Midbrain (tissue), 1 donor: ENCODE measurements at places on chromosomes 12 and 14.

DNA sequence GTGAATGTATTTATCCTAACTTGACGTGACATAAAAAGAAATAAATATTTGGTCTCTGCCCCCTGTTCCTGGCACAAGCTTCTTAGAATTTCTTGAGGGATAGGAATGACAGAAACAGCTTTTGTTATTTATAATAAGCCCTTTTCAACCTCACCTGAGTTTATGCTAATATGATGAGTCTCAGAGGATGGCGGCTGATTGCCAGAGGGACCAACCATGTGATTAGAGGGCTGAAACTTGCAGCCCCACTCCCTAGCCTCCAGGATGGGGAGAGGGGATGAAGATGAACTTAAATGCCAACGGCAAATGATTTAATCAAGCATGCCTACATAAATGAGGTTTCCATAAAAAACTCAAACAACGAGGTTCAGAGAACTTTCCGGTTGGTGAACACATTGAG, 42.9 kb downstream of the DNAI7 start:
- no peak for DNase-seq

- DNase-seq = no peak
These were observed at the start of gene PRICKLE1 for GRCh38 chr12:42589465-42590329. TSS of gene PRICKLE1 (minus strand) at chr12:42589746. CDS start at chr12:42472516, 117,230 bp downstream.

DNA sequence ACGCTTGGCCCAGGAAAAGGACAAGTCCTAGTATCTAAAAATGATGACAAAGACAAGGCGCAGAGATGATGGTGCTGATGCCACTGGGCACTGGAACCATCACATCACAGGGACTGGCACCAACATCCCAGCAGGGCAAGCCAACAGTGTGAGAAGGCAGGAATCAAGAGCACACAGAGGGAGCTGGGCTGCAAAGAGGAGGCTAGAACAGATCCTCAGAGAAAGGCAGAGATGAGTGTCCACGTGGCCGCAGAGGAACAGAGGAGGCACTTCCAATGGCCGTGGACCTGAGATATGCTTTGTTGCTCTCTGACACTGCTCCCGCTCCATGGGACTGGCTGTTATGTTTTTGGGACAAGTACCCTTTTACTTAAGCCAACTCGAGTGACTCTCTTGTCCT, 17.9 kb downstream of the FOXN3 start:
- no peak for DNase-seq

DNA sequence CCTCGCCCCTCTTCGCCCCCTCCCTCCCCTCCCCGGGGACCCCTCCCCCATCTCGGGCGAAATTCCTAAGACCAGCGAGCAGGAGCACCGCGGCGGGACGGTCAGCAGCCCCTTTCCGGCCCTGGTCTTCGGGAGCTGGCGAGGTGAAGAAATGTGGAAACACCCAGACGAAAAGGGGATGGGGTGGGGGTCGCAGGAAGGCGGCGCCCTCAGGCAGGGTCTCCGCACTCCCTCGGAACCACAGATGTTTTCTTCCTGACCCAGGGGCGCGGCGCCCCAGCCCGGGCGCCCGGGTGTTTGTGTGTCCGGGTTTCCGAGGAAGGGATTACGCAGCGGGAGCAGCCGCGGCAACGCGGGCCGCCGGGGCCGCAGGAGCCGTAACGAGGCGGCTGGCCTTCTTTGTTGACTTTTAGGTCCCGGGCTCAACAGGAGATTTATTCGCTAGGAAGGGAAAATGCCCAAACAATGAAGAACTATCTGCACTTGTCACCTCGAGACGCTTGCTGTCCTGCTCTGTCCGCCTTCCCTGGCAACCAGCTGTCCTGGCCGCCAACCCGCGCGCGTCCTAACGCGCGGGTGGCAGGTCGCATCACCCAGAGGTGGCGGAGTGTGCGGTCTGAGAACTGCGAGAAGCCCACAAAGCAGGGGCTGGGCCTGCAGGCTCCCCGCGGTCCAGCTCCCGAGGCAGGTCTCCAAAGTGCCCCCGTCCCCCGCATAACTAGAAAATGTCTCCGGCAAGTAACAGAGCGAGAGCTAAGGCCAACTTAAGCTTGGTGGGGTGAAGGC, 7.0 kb downstream of the FOXA1 start:
- DNase-seq = no peak

DNA sequence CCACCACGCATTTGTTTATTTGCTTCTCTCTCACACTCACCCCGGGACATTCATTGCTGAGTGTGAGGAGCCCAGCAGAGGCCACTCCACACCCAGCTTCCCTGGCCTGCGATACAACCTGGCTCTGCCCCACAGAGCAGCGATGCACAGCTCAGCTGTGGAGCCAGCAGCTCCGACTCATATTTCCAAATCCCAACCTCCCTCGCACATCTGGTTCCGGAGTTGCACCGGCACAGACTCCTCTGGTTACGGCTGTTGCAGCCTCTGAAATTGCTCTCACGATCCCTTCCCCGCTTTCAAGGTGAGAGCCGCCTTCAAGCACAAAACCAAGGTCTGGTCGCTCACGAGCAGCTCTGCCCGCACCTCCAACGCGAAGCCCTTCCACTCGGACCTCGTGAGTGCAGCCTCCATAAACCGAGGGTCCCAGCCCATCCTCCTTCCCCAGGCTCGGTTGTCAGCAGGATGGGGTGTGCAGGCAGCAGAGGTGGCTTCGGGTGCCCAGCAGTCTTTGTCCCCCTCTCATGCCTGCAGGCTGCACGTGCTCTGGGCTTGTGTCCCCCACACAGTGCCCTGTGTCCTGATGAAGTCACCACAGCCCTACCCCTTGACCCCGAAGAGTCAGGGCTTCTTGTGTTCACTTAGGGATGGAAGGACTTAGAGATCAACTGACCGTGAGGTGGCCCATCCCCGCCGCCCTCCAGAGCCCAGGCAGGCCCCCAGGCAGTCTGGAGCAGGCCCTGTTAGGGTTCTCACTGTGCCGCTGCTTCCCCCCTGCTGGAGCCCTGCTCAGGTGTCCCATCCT, 184.3 kb downstream of the ADGRD1 start:
- no peak for DNase-seq

DNA sequence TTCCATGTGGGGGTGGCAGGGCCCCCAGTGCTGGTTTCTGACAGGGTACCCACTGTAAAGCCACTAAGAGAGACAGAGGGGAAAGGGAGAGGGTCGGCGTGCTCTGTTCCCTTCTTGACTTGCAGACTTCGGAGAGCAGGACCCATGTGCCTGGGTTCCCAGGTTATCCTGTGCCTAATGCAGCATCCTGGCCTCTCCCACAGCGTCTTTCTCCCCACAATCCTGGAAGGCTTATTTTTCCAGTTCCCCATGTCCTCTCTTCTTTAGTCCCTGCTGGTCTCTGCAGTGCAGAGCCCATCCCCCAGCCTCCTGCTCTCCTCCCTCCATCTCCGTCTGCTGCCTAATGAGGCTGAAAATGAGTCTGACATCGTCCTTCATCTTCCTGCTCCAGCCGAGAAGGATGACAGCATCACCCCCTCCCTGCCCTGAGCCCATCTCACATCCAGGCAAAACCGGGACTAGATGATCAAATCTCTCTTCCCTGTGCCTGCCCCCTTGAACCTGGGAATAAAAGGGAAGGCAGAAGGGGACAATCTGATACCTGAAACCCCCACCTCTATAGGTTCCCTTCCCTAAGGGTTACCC, 15.1 kb downstream of the CALCOCO1 start:
- no peak for DNase-seq

GRCh38 chr12:29320295-29321085, 60.5 kb downstream of the ERGIC2 start:
- DNase-seq = no peak

GRCh38 chr14:89162586-89162985, 254.4 kb downstream of the FOXN3 start:
- DNase-seq = no peak

DNA sequence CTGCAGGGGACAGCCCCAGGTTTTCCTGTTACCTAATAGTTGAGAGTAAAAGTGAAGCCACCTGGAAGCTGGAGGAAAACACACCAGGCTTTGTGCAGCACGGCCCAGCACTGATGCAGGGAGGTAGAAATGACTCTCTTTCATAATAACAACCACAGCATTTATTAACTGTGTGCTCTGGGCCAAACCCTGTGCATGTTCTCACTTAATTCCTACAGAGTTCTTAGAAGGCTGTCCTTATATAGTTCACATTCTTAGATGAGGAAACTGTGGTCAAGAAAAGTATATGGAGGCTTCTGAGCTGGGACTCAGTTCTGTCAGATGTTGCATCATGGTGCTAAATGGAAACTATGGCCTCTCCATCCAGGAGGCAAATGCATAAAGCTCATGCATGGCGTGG, 100.0 kb downstream of the PAPOLA start:
- no peak for DNase-seq

GRCh38 chr14:45133683-45134050, 614 bp downstream of the FKBP3 start:
- no peak for DNase-seq

DNA sequence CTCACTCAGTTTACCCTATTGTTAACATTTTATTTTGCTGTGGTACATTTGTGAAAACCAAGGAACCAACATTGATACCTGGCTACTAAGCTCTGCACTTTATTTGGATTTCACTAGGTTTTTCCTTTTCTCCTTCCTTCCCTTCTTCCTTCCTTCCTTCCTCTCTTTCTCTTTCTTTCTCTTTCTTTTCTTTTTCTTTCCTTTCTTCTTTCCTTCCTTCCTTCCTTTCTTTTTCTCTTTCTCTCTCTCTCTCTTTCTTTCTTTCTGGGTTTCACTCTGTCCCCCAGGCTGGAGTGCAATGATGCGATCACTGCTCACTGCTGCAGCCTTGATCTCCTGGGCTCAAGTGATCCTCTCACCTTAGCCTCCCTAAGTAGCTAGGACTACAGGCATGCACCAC, 29.1 kb upstream of the TMEM263 start:
- DNase-seq = no peak

DNA sequence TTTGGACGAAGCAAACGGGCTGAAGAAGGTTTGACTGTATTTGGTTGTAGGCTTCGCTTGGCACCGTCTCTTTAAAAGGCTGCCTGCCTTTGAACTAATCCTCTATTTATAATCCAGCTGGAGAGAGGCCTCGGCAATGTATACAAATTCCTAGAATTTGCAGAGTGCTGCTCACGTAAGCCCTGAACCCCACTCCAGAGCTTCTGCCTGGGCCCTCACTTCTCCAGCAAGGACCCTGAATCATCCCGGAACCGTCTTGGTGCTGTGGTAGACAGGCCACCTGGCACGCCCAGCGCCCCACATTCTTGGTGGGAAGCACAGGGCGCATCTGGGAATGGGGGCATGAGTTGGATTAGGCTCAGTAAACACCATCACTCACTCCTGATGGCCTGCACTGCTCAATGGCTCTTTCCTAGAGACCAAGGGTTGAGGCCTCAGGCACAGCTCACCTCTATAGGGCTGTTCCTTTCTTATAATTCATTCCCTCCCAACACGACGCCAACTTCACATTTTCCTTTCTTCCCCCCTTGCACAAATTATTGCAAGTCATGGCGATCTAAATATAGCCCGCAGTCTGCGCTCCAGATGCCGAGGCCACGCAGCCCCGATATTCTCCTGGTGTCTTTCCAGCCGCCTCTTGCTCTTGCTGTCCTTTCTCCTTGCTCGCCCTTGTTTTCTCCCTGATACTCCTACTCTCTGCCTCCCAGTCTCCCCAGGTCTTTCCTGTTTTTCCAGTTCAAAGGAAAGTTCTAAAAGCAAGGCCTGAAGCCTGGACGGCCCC, 141.0 kb downstream of the ZFP36L1 start:
- no peak for DNase-seq

GRCh38 chr12:76766161-76766560, 2.2 kb downstream of the ZDHHC17 start:
- no peak for DNase-seq

DNA sequence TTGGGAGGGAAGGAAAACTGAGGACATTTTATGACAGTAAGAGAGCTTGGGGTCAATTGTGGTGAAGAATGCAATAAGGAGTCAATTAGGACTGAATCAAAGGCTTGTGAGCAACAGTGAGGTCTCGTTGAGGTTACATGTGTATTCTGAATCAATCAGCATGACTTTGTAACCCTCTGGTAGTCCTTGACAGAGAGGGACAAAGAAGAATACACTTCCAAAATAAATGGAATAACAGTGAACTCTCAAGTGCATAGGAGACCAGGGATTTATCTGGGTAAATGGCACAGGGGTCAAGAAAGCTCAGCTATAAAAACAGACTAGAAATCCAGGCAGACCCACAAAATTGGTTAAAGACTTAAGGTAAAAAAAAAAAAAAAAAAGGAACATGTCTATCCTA, 85.1 kb upstream of the NAV3 start:
- DNase-seq = no peak

GRCh38 chr14:101207041-101207440, 303.5 kb upstream of the RTL1 start:
- DNase-seq = no peak

DNA sequence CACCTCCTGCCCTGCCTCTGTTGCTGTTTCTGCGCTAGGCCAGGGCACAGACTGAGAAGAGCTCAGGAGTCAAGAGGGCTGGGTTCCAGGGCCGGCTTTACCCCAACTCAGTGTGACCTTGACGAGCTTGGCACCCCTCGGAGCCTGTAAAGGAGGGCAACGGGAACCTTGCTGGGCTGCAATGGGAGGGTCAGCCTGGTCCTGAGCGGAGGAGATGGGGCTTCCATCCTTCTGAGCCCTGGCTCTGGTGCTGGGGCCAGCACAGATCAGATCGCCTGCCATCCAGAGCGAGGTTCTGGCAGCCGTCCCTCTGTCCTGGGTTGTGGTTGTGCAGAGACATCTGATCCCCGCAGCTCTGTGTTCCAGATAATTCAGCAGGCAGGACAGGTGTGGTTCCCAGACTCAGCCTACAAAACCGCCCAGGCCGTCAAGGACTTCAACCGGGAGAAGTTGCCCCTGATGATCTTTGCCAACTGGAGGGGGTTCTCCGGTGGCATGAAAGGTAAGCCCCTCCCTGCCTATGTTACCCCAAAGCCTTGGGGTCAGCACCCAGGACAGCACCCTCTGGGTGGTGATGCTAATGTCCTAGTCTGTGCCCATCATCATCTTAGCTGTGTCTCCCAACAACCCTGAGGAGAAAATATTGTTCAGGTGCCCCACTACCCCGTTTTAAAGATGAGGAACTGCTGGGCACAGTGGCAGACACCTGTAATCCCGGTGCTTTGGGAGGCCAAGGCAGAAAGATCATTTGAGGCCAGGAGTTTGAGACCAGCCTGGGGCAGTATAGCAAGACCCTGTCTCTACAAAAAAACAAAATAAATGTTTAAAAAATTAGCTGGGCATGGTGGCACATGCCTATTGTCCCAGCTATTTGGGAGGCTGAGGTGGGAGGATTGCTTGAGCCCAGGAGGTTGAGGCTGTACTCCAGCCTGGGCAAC, 50.2 kb downstream of the FOXN4 start:
- DNase-seq = no peak

- no peak for DNase-seq
These were observed 40.8 kb downstream of the RPS6KA5 start for GRCh38 chr14:91019673-91020072.

DNA sequence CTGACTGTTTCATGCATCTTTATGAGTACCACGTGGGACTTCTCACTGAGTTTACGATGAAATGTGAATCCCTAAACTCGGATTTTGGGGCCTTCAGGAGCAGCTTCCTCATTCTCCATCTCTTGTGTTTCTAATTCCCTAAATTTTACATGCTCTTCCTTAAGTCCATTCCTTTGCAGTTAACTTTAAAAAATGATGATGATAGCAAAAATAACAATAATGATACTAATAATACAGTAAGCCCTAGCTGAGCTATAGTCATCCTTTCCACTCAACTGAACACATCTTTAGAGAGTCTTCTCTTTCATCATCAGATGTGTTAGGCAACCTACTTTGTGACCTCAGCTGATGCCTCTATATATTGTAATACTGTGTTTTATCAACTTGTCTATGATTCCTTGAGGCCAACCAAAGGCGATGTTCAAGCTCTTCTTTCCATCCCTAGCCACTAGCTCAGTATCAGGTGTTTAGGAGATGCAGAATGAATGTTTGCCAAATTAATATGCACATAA, 1196.4 kb downstream of the VRK1 start:
- DNase-seq = no peak
